ENCODE measurements at places on chromosomes 2 and 18. TPM values are rescaled to one million over a fixed set of nuclear protein-coding genes. Genes with fewer than 3 reads are reported as not detected.

Gene DSG2
- 2.6 TPM for total RNA-seq

Gene FNDC4
- 8.6 TPM for total RNA-seq

Gene RETSAT
- 56.1 TPM for total RNA-seq

Gene SERPINB4
- not detected for total RNA-seq

Gene MEIS1
- 107 TPM for total RNA-seq

Gene INPP5D
- under 0.01 TPM for total RNA-seq

Measured in fibroblast of villous mesenchyme (primary cell).